ENCODE measurements at places on chromosomes 5 and 9. TPM values are rescaled to one million over a fixed set of nuclear protein-coding genes. Genes with fewer than 3 reads are reported as not detected.

Gene TEX48
- total RNA-seq: not detected

Gene LHX2
- total RNA-seq: not detected

Gene NUTM2G
- total RNA-seq: not detected

Gene SLC6A3
- total RNA-seq: not detected

Gene FBP1
- not detected for total RNA-seq

Gene CYSRT1
- total RNA-seq: 1.1 TPM

Gene TAF11L14
- not detected for total RNA-seq

Gene LYSMD3
- total RNA-seq: 19.2 TPM

Gene CARD9
- total RNA-seq: 5.1 TPM

Gene ANKRD31
- total RNA-seq: 0.29 TPM

Gene ANKDD1B
- total RNA-seq: 0.72 TPM

Gene NR2F1
- 10.6 TPM for total RNA-seq

Gene CDKN2B-AS1
- 15.2 TPM for total RNA-seq

Gene PCDHB11
- 1.1 TPM for total RNA-seq

Gene GABBR2
- total RNA-seq: 0.88 TPM

Gene CCDC171
- total RNA-seq: 5.8 TPM

Gene BASP1
- total RNA-seq: 242 TPM

Gene GADD45G
- 0.88 TPM for total RNA-seq

Gene KCNV2
- total RNA-seq: not detected

Gene GFPT2
- 30.4 TPM for total RNA-seq

Gene FOXD4L5
- under 0.01 TPM for total RNA-seq

Gene C8G
- total RNA-seq: not detected

Gene PRLR
- under 0.01 TPM for total RNA-seq

Gene BRINP1
- total RNA-seq: 23.3 TPM

Gene PCSK5
- total RNA-seq: 13.3 TPM

Gene C5orf52
- not detected for total RNA-seq

Gene MAMDC2
- 1.5 TPM for total RNA-seq

Gene MTX3
- total RNA-seq: 18.9 TPM

Gene NUDT12
- 16.3 TPM for total RNA-seq

Gene PCDHGA5
- total RNA-seq: 2.7 TPM

Gene ECPAS
- total RNA-seq: 117 TPM

Gene BTNL8
- not detected for total RNA-seq

Gene PIP5KL1
- 3.5 TPM for total RNA-seq

Gene SLC34A1
- total RNA-seq: not detected

Gene ACTBL2
- total RNA-seq: not detected

Gene SLC2A8
- 5.4 TPM for total RNA-seq

Gene GPBP1
- total RNA-seq: 59.2 TPM

Gene CAVIN4
- total RNA-seq: 1.4 TPM

Gene EFNA5
- total RNA-seq: 10.0 TPM

Gene SPAAR
- 0.72 TPM for total RNA-seq

Gene PAEP
- not detected for total RNA-seq

Measured in osteoblast (primary cell).